ENCODE measurements at places on chromosomes 6 and 20. TPM values are rescaled to one million over a fixed set of nuclear protein-coding genes. Genes with fewer than 3 reads are reported as not detected.

HLA-DMB gene
- not detected for total RNA-seq

ALDH8A1 gene
- total RNA-seq, result 1.9 TPM

KIF3B gene
- 20.0 TPM for total RNA-seq

FKBP1A gene
- total RNA-seq, result 178 TPM

NOX3 gene
- not detected for total RNA-seq

CCM2L gene
- total RNA-seq, result not detected

C6orf141 gene
- 43.8 TPM for total RNA-seq

CTAGE9 gene
- not detected for total RNA-seq

KCNK16 gene
- total RNA-seq, result not detected

PPP1R16B gene
- 0.12 TPM for total RNA-seq

RSPO3 gene
- total RNA-seq, result not detected

CRISP2 gene
- total RNA-seq, result not detected

TMEM170B gene
- total RNA-seq, result 0.66 TPM

HBS1L gene
- 53.2 TPM for total RNA-seq

MROH8 gene
- 0.58 TPM for total RNA-seq

OGFRL1 gene
- total RNA-seq, result 5.2 TPM

GJA10 gene
- total RNA-seq, result not detected

TDRD6 gene
- total RNA-seq, result 0.07 TPM

DLL1 gene
- 1.2 TPM for total RNA-seq

PROKR2 gene
- total RNA-seq, result not detected

CDK19 gene
- total RNA-seq, result 4.2 TPM

SYCP2L gene
- 2.4 TPM for total RNA-seq

PRL gene
- total RNA-seq, result not detected

HSPA1L gene
- 0.69 TPM for total RNA-seq

PLN gene
- total RNA-seq, result not detected

PRDM13 gene
- total RNA-seq, result not detected

TREM1 gene
- 0.98 TPM for total RNA-seq

PRSS35 gene
- total RNA-seq, result 3.2 TPM

BIRC7 gene
- total RNA-seq, result not detected

OR12D3 gene
- total RNA-seq, result not detected

CABLES2 gene
- total RNA-seq, result 13.5 TPM

RAB32 gene
- total RNA-seq, result 29.8 TPM

VSX1 gene
- total RNA-seq, result not detected

OLIG3 gene
- not detected for total RNA-seq

SIRPB2 gene
- 0.52 TPM for total RNA-seq

PCMT1 gene
- total RNA-seq, result 122 TPM

CALHM6 gene
- not detected for total RNA-seq

MMP24 gene
- 0.52 TPM for total RNA-seq

BEND6 gene
- 1.3 TPM for total RNA-seq

COL9A3 gene
- 14.3 TPM for total RNA-seq

ELOVL2 gene
- 0.91 TPM for total RNA-seq

DSE gene
- 9.6 TPM for total RNA-seq

HCRTR2 gene
- not detected for total RNA-seq

CDH26 gene
- 1.2 TPM for total RNA-seq

Measured in PC-3 (cell line).